Gastroesophageal sphincter (tissue), 4 donors: ENCODE measurements at places on chromosomes 1 and 21.

DNA sequence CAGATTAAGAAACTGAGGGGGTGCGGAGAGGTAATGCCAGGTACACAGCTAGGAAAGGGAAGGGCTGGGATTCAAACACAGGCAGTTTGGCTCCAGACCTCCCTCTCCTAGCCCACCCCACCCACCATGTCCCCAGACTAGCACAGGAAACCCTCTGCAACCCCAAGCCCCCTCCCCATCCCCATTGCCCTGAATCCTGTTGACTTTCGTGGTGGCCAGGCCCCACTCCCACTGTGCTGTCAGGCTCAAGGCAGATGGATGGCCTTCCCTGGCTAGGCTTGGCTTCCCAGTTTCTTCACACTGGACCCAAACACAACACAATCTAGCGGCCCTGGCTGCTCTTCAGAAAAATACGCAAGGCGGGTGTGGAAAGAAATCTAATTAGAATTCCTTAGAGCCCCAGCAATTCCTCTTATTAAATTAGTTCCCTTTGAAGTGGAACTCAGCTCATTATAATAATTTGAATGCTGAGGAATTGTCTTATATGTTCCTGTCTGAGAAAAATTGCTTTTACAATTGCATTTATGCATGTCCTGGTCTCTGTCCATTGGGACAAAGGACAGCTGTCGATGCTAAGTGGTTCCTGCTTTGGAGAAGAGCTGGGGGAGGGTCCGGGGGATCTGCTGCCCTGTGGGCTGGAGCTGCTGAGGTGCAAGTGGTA is 97.4 kb downstream of the SYF2 start:
- no peak for ATAC-seq

DNA sequence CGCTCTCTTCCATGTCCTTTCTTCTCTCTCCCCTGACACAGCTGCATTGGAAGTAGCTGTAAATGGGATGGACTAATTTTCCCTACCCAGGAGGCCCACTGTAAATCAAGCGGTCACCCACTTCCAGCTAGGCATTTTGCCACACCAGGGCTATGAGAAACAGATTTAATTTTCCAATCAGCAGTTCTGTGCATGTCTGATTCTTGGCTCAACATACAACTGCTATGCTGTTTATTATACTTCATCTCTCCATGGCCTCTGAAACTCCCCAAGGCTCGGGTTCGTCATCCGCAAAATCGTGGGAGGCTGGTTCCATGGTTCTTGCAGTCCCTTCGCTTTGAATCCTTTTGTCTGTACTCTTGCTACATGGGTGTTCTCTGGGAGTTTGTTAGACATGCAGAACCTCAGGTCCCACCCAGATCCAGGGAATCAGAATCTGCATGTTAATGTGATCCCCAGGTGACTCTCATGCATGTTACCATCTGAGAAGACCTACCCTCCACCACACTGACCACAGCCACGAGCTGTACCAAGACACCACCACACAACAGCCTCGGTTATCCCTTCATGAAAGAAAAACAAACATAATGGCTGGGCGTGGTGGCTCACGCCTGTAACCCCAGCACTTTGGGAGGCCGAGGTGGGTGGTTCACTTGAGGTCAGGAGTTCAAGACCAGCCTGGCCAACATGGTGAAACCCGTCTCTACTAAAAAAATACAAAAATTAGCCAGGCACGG is 190.5 kb downstream of the GABPA start:
- ATAC-seq, result no peak

DNA sequence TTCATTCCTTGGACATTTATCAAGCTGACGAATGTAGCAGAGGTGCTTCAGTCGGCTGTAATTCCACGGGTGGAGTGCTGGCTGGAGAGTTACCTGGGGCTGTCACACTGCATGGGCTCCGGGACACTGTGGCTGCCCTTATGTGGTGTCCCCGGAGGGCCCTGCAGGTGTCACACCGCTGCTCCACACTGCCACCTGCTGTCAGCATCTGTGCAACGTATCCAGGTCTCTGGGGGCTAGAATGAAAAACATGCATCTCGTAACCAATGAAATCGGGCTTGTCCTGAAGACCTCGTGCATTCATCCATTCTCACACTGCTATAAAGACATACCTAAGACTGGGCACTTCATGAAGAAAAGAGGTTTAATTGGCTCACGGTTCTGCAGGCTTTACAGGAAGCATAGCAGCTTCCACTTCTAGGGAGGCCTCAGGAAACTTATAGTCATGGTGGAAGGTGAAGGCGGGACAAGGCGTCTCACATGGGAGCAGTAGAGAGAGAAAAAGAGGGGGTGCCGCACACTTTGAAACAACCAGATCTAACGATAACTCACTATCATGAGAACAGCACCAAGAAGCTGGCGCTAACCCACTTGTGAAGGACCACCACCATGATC is 46.7 kb upstream of the PCBP3 start:
- ATAC-seq, result peak; percentile 69

DNA sequence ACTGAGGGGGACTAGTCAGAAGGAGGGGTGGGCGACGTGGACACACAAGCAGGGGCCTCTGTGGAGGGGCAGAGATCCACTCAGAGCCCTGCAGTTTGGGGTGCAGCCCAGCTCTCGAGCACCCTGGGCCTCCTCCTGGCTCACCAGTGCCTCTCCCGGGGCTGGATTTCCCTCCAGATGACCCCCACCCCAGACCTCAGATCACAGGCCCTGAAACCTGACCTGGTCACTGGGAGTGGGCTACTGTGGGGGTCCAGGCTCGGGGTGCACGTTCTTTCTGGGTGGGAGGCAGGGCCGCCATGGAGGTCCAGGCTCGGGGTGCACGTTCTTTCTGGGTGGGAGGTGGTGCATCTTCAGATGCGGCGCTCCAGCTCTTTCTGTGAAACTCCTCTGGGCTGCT is 10.3 kb upstream of the LHX4 start:
- no peak for ATAC-seq

DNA sequence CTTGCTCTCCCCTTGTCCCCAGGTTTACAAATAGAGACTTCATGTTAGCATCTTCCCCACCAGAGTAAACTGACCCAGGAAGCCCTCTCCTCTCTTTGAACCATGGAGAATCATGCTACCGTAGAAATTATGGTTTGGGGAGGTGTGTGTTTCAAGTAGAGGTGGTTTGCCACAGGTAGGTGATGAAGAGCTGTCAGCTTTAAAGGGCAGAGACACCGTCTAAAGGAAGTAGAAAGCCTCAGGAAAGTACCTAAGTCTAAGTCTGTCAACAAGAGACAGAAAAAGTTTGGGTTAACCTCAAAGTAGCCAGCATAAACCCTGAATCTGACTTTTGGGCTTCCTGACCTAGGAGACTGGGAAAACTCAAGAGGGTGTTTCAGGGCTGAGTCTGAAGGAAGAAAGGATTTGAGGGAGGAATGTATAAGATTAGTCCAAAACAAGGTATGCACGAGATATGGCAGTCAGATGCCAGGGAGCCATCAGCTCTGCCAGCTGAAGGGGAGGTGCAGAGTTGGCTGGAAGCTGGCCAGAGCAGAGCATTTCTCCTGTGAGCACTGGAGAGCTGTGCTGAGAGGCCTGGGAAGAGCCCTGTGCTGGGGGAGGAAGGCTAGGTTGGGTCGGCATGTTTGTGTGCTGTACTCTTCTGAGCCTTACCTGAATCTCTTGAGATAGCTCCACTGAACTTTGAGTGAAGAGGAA is 14.3 kb downstream of the ADAMTSL4 start:
- ATAC-seq, result no peak

DNA sequence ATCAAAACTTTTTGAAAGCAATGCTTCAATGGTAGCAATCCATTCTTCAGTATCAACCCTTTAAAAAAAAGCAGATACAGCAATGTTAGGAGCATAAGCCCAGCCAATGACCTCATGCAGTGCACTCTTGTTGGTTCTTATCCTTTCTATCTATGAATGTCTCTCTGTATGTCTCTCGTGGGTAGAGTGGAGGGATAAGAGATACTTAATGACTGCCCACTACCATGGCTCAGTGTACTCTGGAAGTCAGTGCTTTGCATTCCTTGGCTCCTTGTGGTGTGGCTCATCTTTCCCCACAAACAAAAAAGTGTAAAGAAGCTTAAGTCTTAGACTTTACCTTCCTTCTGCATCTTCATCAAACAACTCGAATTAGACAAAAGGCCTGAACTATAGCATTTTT is 50.3 kb downstream of the PCSK9 start:
- no peak for ATAC-seq

- ATAC-seq, result no peak
These were observed 28.4 kb downstream of the SDC3 start for GRCh38 chr1:30879940-30880677.

- no peak for ATAC-seq
These were observed 1093.9 kb downstream of the ADGRL2 start for GRCh38 chr1:82894635-82895034.

DNA sequence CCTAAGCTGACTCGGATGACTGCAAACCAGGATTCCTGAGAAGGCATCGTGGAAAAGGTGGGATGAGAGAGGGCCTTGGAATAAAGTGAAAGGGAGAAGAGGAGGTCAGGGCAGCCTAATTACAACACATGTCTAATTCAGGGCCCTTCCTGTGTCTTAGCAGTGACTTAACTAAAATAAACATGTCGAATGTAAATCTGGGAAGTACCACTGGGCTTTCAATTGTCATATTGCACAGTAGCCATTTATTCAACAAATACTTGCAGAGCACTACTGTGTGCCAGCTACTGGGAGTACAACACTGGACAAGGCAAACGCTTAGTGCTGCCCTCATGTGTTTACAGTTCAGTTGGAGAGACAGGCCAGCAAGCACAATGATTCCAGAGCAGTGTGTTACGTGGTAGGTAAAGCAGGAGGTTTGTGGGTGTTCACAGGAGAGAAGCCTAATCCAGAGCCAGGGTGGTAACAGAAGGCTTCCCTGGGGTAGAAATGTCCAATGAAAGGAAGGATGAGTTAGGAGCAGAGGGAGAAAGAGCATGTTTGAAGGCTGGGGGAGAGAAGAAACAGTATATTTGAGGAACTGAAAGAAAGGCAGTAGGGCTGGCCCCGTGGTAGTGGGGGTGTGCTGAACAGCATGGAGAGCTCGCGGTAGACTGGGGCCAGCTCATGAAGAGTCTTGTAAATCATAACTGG is 38.0 kb upstream of the RASAL2 start:
- no peak for ATAC-seq

- peak; percentile 91 for ATAC-seq
These were observed 26.8 kb downstream of the EGLN1 start for GRCh38 chr1:231395076-231395997.

- no peak for ATAC-seq
These were observed 268.0 kb downstream of the PTGER3 start for GRCh38 chr1:70779571-70779970.

- ATAC-seq, result no peak
These were observed 10.2 kb downstream of the SETSIP start for GRCh38 chr1:92065042-92065441.

DNA sequence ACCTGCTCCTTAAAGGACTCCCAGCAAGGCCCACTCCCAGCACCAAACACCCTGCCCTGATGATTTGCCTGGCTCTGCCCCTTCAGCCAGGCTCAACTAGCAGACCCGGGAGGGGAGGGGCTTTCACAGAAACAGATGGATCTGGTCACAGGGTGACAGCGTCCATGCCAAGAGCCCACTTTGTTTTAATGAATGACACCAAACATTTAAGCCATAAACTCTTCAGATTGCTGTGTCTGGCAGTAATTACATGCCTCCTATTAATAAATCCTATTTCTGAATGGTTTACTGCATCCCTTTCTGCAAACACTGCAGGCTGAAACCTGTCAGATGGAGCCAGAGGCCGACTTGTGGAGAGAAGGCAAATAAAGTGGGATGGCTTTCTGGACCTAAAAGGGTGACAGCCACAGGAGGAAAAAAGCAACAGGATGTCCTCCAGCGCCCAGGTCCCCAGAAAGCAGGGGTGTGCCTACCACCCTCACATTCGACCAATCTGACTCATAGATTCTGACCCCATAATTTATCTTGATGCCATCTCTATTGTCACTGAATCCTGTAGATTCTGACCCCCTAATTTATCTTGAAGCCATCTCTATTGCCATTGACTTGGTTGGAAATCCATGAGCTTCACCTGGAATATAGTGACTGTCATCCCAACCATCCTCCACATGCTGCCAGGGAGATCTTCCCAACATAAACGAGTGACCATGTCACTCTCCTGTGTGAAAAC is 200.9 kb downstream of the PLPP3 start:
- no peak for ATAC-seq

DNA sequence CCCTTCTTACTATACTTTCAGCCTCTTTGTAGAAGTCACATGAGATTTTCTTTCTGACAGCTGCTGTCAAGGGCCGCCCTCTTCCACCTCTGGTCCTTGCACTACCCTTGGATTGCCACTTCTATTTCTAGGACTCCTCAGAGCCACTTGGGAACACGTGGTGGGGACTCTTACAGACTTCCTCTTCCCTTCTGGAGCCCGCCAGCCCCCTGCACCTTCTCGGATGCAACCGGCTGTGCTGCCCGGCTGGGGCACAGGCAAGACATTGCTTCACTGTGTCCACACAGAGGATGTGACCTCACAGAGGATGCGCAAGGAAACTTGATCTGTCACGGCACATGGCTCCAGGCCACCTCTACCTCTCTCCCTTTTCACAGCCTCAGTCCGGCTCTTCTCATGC is 2.4 kb upstream of the IKBKE start:
- ATAC-seq, result peak; percentile 36

- no peak for ATAC-seq
These were observed 109.1 kb downstream of the MRPS6 start for GRCh38 chr21:34182436-34182835.

DNA sequence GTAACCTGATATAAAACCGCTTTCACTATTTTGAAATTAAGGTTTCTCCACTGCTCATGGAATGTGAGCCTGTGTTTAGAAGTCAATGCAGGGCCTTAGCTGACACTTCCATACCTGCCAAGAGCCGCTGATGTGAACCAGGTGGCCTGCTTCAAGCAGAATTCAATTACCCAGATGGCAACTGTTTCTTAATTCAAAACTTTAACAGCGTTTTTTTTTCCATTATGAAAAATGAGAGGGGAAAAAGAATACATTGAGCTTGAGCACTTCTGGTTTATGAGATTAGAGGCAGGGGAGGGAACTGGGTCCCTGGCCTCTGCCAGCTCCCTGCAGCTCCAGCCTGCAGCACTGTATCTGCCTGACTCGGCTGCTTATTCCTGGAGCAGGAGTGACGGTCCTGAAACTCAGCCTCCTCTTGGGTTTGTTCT is 7.7 kb upstream of the ATP1A1 start:
- peak; percentile 46 for ATAC-seq

- no peak for ATAC-seq
These were observed 52.3 kb upstream of the SIPA1L2 start for GRCh38 chr1:232682248-232682647.

DNA sequence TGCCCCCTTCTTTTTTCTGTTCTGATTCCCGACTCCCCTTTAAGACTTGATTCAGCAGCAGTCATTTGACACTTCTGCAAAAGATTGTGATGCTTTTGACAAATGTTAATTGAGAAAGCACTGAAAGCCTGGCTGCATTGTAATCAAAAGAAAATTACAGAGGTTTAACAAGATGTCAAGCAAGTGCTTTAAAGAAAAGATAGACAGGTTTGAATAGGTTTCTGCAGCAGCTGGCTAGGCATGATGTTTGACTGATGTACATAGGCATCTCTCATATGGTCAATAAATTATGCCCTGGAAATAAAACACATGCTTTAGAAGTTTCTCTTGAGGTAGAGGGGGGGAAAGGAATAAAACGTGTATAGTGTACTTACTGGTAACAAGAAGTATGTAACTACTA is 147.8 kb downstream of the ADGRL2 start:
- ATAC-seq, result no peak

- no peak for ATAC-seq
These were observed 512.7 kb upstream of the ADGRL4 start for GRCh38 chr1:79519084-79519760.
